ENCODE measurements at places on chromosomes 1 and 21.

- DNase-seq, result peak; percentile 56
These were observed 26.0 kb downstream of the MACF1 start for GRCh38 chr1:39230261-39231190.

GRCh38 chr21:42145569-42146272, 73.2 kb upstream of the ABCG1 start:
- peak; percentile 48 for DNase-seq

DNA sequence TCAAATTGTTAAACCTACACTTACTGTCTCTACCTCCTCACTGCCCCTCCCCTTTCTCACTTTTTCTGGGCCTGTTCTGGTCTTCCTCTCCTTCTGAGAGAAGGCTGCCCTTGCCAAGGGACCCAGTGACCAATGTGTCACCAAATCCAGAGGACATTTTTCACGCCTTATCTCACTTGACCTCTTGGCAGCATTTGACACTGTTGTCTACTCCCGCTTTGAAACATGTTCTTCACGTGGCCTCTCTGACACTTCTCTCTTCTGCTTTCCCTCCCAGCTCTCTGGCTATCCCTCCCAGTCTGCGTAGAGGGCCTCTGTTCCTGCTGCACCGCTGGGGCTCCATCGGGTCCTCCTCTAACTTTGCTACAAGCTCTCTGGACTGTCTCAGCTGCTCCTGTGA, 25.3 kb downstream of the KCNQ4 start:
- no peak for DNase-seq

GRCh38 chr1:25701030-25701785, 84.6 kb downstream of the MAN1C1 start:
- no peak for DNase-seq

- no peak for DNase-seq
These were observed 31.7 kb upstream of the CAMTA1 start for GRCh38 chr1:6753320-6754140.

DNA sequence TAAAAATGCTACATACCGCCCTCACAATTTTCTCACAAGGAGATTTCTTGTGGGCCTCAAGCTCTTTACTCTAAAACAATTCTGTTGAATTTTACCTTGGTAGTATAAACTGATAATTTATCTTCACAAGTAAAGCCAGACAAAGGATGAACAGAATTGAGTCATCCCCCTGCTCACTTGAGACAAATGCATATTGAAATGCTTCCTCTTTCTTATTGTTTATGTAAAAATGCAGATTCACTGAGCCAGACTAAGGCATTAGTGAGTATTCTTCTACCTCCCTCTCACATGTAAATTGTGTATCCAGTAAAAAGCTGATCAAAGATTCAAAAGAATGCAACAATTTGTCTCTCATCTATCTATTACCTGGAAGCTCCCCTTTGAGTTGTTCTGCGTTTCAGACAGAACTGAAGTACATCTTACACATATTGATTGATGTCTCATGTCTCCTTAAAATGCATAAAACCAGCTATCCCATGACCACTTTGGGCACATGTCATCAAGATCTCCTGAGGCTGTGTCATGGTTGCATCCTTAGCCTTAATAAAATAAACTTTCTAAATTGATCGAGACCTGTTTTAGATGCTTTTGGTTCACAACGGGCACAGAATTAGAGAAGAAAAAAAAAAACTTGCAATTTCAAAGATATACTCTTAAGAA, 743.1 kb upstream of the B3GALT2 start:
- no peak for DNase-seq

GRCh38 chr1:28890435-28890834, 23.9 kb upstream of the EPB41 start:
- DNase-seq, result no peak

GRCh38 chr1:6922096-6922931, 137.1 kb downstream of the CAMTA1 start:
- no peak for DNase-seq

DNA sequence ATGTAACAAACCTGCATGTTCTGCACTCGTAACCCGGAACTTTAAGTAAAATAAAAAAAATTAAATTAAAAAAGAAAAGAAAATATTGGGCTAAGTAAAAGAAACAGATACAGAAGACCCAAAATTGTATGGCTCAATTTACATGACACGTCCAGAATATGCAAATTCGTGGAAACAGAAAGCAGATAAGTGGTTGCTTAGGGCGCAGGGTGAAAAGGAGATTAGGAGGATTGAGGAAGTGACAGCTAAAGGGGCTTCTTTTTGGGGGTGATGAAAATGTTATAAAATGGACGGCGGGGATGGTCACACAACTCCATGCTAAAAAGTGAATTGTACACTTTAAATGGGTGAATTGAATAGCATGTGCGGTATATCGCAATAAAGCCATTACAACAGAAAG, 27.4 kb upstream of the ZBTB21 start:
- DNase-seq, result no peak

GRCh38 chr1:103901072-103901471, 151.4 kb downstream of the AMY1C start:
- no peak for DNase-seq

DNA sequence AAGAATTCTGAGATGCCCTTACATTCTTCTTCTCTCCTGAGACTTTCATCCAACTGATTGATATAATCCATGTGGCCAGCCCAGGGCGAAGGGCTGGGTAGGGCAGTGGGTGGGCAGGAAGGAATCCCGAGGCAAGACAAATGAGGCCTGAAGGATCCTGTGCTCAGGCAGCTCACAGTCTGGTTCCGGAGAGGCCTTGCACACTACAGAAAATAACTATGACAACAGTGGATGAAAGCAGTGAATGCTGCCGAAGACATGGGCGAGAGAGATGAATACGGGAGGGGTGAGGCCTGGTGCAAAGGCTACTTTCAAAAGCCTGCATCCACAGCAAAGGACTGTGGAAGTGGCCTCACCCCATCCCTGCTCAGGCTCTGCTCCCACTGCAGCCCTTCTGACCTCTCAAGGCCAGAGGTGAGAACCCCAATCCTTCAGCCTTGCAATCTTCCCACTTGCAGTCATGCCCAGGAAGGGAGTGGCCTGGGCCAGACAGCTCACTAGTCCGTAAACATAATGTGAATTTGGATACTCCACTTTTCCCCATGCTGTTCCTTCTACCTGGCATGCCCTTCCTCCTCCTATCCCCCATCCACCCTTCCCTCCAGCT, 183.7 kb upstream of the EDN2 start:
- DNase-seq, result no peak

DNA sequence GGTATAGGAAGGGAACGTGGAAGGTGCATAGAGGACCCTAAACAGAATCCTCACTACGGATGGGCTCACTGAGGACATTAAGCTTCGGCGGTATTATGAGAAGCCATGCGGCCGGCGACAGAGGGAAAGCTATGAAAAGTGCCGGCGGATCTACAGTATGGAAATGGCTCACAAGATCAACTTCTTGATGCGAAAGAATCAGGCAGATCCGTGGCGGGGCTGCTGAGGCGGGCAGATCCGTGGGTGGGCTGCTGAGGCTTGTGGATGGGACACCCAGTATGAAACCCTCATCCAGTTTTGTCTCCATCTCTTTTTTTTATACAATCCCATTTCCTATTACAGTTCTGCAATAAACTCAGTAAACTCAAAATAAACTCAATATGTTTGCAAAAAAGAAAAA, 95.8 kb downstream of the CRB1 start:
- no peak for DNase-seq

GRCh38 chr1:155507945-155508344, 54.7 kb downstream of the ASH1L start:
- DNase-seq, result no peak

- DNase-seq, result no peak
These were observed 28.5 kb upstream of the SDE2 start for GRCh38 chr1:226027538-226028217.

DNA sequence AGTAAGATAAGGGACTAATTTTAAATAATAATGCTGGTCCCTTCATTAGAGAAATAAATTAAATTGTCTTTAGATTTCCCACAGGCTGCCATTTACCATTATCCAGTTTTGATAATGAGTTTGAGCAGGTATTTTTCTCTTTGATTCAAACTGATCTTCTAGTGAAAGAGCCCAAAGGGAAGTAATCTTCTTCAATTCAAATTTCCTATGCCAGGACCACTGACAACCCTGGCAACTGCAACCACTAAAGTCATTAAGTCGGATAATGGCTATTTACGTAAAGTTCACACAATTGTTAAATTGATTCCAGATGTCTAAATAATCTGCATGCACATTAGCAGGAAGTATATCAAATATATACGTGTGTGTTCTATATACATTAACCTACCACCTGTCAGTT, 399.3 kb downstream of the PTPRC start:
- DNase-seq, result no peak

GRCh38 chr1:215545096-215545495, 22.0 kb upstream of the KCTD3 start:
- DNase-seq, result no peak

- no peak for DNase-seq
These were observed 2.4 kb downstream of the ID3 start for GRCh38 chr1:23556635-23557470.

DNA sequence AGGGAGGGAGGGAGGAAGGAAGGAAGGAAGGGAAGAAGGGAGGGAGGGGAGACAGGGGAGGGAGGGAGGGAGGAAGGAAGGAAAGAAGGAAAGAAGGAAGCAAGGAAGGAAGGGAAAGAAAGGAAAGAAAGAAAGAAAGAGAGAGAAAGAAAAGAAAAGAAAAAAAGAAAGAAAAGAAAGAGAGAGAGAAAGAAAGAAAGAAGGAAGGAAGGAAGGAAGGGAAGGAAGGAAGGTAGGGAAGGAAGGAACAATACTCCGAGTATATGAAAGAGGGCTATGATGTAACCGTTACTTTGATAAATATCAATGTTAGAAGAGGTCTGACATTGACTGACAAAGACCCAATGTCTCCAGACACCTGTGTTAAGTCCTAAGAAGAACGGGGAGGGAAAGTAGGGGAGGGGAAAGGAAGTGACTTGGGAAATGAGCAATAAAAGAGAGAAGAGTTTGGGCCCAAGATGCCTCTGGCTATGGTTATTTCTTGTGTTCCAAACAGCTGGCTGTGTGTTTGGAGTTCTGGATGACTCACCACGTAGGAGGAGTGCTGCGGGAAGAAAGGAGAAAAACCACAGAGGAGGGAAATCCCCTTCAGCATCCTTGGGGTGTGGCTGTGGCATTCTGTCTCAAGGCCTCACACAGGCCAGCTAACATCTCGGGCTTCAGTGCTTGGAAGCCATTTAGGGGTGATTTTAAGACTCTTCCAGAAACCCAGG, 37.0 kb upstream of the RXRG start:
- no peak for DNase-seq

DNA sequence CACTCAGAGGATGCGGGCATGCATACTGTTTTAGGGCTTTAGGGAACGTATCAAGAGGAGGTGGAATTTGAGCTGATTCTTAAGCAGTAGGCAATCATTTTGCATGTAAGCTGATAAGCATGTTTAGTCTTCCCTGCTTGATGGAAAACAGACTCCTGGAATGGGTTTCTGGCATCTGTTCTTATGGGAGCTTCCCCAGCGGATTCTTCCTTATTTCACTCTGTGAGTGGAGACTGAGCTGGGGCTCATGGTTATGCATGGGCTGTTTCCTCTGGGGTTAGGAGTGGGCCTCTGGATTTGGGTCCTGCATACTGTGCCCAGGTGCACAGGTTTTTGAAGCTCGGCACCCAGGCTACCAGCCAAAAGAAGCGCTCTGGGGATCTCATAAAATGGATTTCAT, 93.4 kb downstream of the DIRAS3 start:
- DNase-seq, result no peak

- no peak for DNase-seq
These were observed 98.0 kb upstream of the DNAH14 start for GRCh38 chr1:224831501-224831900.

GRCh38 chr1:71979882-71980281, 302.5 kb downstream of the NEGR1 start:
- DNase-seq, result no peak

DNA sequence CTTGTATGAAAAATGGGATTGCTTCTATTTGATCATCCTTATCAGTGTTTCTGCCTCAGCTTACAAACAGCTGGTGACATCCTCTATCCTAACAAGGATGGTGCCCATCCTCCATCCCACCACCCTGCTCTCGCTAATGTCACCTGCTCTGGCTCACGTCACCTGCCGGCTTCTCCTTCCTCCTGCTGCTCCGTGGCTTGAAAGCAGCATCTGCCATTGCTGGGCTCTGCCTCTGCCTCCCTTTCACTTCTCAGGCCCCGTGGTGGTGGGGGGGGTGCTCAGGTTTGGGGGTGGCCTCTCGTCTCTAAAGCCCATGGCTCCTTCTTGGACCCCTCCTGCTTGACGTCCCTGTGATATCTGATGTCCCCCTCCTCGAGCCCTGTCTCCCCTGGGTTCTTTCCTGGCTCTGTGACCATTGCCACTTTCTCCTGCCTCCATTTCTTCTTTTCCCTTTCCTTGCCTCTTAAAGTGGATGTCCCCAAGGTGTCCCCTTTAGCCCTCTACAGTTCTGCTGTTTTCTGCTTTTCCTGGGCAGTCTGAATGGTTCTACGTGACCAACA, 135.5 kb upstream of the ERRFI1 start:
- DNase-seq, result no peak

DNA sequence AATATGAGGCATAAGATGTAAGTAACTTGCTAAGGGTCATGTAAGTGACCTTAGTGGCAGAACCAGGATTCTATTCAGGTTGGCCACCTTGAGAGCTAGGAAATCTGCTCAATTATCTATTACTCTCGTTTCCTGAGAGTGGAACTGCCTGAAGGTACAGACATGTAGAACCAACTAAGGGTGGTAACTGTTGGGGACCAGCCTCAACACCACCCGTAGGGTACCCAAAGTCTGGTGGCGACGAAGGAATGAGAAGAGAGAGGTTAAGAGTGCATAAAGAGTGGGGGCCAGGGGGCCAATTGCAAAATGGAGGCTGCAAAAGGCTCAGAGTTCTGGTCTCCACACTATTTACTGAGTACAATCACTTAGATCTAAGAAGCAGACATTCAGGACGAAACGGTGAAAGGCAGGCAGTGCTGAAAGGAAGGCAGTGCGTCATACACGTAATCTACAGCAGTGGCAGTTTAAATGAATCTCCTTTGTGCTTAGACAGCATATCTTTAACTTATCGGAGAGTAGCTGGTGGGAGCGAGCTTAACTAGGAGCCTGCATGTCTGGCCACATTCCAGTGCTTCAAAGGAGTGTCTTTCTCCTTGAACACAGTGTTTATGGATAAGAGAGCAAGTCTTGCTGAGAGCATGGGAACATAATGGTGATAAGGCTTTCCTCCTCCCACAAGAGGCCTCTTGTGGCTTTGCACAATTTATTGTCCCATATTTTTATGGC, 25.0 kb downstream of the SRSF4 start:
- DNase-seq, result no peak

- DNase-seq, result no peak
These were observed 164.4 kb downstream of the ZNF281 start for GRCh38 chr1:200245473-200245872.

- DNase-seq, result no peak
These were observed 113.2 kb downstream of the GLUL start for GRCh38 chr1:182278144-182279054.

- no peak for DNase-seq
These were observed 37.0 kb upstream of the LRRC3 start for GRCh38 chr21:44418108-44418875.

DNA sequence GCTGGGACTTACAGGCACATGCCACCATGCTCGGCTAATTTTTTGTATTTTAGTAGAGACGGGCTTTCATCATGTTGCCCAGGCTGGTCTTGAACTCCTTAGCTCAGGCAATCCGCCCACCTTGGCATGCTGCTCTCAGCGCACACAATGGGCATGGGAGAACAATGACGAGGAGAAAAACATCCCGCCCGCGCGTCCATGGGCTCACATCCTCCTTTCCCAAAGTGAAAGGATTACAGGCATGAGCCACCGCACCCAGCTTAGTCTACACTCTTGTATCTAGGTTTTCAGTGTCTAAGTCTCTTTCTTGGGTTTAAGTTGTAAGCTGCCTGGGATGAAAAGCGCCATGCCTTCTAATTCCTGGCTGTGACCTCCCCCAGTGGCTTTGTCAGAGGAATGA, 37.9 kb downstream of the CDK18 start:
- DNase-seq, result no peak
